Fibroblast of lung (primary cell): ENCODE measurements at places on chromosomes 5 and 9.

DNA sequence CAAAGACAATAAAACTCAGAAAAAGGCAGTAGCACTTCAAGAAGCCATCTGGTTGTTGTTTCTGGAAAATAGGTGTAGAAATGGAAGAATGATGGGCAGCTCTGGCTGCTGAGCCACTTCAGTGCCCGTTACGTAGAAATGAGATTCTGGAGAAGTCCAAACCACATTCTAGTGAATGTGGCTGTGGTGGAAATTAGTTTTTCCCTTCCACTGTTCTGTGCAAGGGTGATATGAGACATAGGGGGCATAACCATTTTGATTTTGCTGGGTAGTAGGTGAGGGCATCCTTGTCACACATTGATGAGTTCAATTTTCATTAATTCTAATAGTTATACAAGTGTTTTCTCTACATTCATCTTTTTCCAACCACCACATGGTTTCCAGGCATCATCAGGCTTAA, 275.1 kb downstream of the MCTP1 start:
- no peak for DNase-seq

DNA sequence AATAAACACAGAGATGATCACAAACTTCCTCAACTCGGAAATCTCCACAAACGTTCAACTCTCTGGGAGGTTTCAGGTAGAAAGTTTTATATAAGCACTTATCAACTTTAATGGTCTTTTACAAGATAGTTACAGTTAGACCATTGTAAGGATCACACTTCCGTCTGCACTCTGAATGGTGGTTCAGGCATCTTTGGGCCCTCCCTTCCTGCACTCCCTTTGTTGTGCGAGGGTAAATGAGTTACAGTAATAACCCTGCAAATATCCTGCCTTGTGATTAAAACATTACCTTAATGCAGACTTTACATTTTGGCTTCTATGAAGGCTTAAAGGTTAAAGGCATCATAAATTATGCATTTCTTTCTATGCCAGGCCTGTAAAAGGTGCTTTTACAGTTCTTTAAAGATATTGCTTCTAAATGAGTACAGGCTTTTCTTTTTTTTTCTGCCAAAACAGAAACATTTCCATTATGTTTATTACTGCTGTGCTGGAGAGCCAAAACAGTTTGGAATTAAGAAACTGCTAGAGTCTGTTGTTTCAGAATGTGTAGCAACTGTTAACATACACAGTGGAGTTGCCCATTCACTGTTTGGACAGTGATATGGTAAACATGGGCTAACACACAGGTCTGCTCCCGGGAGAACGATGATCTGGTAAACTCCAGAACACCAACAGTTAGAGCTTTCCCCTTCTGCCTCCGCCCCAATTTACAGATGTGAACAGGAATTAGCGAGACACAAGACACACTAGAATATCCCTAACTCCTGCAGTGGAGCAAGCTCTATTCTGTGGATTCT, 1.1 kb downstream of the PRUNE2 start:
- no peak for DNase-seq

GRCh38 chr5:1292139-1292538, 2.7 kb downstream of the TERT start:
- no peak for DNase-seq

DNA sequence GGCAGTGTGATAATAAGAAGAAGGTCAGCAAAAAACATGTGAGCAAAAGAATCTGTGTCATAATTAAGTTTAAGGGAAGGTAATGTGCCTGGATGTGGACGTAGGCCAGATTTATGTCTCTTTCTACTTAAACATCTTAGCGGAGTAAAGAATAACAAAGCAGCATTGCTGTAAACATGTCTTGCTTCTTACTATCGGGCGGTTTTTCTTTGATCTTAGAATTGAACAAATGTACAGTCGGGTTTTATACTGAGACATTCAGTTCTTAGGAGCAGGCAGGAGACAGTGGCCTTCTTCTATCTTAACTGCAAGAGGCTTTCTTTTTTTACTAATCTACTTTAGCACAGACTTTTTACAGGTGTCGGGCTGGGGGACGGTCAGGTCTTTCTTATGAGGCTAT, 40.4 kb upstream of the FLT4 start:
- DNase-seq: no peak

- no peak for DNase-seq
These were observed 42.8 kb downstream of the TIMD4 start for GRCh38 chr5:156920042-156920860.

DNA sequence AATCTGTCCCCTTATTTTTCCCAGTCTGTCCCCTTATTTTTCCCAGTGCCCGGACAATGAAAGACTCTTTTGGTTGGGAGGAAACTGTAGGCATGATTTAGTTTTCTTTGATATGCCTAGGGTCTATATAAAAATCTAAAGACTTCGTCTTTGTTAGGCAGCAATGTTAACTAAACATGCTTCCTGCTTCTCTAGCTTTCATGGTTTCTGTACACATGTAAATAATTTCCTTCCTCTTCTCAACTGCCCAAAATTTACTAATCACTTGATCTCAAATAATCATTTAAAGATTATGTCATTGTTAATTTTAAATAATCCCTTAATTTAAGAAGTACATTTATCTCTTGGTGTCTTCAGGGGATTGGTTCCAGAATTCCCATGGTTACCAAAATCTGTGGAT, 47.8 kb upstream of the RAPGEF6 start:
- DNase-seq: no peak

- DNase-seq: no peak
These were observed 20.8 kb downstream of the STKLD1 start for GRCh38 chr9:133396952-133397351.

- peak; percentile 58 for DNase-seq
These were observed 296.5 kb downstream of the ARHGAP26 start for GRCh38 chr5:143066556-143067281.

DNA sequence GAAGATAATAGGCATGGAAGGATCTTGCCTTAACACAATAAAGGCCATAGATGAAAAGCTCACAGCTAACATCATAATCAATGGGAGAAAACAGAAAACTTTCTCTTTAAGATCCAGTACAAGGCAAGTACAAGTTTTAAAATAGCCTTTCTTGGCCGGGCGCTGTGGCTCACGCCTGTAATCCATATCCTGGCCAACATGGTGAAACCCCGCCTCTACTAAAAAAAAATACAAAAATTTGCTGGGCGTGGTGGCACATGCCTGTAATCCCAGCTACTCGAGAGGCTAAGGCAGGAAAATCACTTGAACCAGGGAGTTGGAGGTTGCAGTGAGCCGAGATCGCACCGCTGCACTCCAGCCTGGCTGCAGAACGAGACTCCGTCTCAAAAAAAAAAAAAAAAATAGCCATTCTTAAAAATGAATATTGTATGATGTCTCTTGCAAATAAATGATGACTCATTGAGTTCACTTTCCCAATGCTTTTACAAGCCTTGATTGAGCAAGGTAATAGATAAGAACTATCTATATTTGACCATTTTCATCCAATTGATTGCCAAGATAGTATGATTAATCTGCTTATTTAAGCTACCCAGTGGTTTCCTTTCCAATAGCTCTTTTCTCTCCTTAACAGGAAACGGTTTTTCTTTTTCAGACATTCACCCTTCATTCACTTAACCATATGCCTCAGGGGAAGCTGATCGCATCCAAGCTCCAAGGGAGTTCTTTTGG, 15.8 kb downstream of the CCDC152 start:
- no peak for DNase-seq

DNA sequence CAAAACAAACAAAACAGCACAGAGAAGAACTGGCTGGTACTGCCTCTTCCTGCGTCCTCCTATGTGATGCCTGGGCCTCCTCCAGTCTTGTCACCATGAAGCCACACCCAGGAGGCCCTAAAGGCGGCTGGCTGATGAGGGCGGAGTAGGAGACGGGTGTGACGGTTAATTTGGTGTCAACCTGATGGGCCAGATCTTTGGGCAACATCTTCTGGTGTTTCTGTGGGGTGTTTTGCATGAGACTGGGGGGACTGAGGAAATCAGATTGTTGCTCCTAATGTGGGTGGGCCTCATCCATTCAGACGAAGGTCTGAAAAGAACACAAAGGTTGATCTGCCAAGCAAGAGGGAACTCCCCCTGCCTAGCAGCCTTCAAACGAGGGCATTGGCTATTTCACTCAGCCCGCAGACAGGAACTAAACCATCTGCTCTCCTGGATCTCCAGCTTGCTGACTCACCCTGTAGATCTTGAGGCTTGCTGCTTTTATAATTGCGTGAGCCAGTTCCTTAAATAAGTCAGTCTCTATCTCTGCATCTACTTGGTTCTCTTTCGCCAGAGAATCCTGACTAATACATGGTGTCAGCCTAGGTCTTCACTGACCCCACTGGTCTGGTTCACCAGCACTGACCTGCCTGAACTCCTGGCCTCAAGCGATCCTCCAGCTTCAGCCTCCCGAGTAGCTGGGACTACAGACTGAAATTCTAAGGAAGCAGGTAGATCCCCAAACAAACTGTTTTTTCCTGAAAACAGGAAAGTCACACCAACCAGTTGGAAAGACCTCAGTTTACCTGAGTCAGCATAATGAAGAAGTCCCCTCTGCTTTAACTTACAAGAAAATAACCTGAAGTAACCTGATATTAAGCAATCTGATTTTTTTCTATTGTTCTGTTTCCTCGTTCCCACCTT, 12.8 kb upstream of the ZFP62 start:
- DNase-seq: no peak

- DNase-seq: peak; percentile 94
These were observed 230.6 kb downstream of the GNA14 start for GRCh38 chr9:77417566-77417965.

GRCh38 chr5:113875096-113875495, 361.6 kb downstream of the YTHDC2 start:
- no peak for DNase-seq

GRCh38 chr5:137199201-137199600, 299.9 kb downstream of the SPOCK1 start:
- DNase-seq: no peak

DNA sequence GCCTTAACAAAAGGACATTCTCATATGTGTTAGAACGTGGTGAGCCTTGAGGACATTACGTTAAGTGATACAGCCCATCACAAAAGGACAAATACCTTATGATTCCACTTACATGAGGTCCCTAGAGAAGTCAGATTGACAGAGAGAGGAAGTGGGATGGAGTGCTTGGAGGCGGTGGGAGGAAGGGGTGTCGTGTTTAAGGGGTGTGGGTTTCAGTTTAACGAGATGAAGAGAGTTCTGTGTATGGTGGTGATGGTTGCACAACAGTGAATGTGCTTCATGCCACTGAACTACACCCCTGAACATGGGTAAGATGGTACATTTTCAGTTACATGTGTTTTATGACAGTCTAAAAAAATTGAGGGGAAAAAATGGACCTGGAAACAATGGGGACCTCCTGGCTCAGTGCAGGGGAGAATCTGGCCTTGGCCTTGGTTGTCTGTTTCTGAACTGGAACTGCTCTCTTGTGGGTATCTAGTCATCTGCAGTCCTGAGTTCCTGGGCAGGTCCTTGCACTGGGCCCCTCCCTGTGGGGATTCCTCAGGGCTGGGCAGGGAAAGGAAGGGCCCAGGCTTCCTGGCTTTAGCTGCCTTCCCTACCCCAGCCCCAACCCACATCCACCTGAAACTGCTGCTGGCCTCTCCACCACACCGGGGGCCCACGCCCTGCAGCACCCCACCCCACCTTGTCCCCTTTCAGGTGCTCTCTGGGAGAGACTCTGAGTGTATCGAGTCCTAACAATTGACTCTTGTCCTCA, 17.8 kb downstream of the LRRC8A start:
- DNase-seq: no peak

- peak; percentile 95 for DNase-seq
These were observed 87.9 kb upstream of the FSD1L start for GRCh38 chr9:105359892-105360291.

DNA sequence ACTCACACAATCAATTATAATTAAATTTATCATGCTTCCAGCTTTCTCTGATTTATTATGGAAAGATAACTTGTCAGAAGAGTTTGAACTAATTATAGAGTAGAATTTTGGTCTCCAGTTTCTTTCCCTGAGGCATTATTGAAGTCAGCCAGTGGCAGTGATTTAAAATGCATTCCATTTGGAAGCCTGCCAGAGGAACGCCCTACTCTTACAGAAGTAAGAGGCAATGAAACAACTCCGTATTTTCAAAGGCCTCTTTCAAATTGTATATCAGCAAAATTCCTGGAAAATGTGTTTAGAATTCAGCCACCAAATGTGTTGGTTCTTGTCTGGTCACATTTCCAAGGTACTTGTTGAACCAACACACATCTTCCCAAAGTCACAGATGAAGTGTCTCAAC, 640.9 kb downstream of the SEMA5A start:
- DNase-seq: peak; percentile 65

- DNase-seq: no peak
These were observed 1.8 kb upstream of the CNOT6 start for GRCh38 chr5:180492226-180492903.

DNA sequence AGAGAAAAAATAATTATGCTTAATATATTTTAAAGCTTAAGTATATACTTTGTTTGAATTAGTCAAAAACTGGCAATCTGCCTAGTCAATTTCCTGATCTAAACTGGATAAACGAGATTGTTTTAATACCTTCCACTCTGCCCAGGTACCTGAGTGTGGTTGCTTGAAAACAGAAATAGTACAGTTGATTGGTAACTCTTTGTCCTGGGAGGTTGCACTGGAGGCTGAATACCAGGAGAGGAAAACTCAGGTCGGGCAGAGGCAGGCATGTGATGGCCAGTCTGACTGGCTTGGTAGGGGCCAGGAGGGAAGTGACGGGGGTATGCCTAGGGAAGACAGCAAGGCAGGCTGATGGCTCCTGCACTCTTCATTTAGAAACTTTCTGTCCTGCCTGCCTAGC, 80.2 kb downstream of the PIK3R1 start:
- no peak for DNase-seq

DNA sequence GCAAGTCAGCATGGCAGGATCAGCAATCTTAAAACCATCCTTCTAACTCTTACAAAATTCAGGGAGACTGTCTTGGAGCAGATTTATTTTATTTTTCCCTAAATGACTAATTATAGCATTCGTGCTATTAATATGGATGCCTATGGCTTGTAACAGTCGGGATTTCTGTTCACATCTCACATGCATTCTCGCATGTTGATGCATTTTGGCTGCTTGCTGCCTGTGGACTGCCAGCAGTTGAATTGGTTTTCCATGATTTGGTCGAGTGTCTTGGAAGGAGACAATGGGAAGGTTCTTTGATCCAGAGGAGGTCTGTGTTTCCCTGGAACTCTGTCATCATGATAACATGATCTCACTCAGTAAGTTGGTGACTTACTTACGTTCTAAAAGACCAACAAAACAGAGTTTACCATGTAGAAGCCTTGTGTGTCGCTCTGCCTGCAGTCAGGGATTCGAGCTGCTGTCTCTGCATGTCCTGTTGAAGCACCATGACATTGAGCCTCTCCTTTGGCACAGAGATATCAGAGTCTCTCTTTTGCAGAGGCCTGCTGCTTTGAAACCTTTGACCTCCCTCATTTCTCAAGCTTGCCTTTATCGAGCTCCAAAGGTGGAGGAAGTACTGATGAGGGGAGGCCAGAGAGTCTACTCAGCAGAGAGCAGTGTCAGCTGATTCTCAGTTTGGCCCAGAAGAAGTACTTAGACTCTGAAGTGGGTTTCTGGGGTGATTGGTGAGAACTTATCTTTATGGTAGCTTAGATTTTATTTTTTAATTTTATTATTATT, 82.4 kb downstream of the ARHGAP26 start:
- DNase-seq: no peak

DNA sequence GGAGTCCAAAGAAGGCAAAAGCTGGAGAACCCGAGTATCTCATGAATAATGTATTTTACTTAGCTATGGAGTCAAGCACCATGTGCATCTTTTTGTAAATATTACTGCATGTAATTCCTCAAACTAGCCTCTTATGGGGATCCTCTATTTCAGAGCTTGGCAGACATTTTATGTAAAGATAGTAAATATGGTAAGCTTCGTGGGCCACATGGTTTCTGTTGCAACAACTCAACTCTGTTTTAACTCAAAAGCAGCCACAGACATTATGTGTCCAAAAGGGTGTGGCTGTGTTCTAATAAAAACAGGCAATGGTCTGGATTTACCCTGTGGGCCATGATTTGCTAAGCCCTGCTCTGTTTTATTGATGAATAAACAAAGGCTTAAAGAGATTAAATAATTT, 17.3 kb downstream of the DAPK1 start:
- no peak for DNase-seq
